ENCODE measurements at places on chromosomes 12 and 14. TPM values are rescaled to one million over a fixed set of nuclear protein-coding genes. Genes with fewer than 3 reads are reported as not detected.

DNA sequence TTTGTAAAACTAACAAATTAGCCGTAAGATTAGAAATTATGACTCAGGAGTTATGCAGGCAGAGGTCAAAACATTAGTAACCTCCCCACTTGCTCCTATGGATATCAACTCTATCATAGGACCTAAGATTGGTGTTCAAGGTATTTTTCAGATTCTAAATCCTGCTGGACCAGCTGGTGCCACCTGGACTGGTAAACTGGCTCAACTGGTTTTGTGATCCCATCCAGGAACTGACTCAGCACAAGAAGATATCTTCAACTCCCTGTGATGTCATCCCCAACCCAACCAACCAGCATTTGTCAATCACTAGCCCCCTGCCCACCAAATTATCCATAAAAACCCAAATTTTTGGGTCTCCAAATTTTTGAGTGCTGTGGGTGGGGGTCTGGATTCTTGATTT lies 98.1 kb upstream of the OR4E1 start:
- no peak for DNase-seq

DNA sequence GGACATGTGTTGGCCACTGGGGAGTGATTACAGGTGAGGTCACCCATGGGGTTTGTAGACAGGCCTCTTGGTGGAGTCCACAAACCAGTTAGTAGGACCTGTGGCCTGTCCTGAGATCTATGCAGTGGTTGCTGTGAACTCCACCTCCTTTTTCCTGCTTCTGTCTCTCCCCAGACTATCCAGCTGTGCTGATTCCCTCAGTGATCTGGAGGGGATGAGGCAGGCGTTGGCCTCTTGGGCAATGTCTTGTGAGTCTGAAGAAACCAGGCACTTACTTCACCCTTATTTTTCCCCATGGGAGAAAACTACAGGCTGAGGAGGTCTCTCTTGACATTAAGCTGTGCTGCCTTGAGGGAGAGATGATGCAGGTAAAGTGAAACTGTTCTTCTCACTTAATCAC lies 257.2 kb upstream of the PRICKLE1 start:
- DNase-seq = no peak

DNA sequence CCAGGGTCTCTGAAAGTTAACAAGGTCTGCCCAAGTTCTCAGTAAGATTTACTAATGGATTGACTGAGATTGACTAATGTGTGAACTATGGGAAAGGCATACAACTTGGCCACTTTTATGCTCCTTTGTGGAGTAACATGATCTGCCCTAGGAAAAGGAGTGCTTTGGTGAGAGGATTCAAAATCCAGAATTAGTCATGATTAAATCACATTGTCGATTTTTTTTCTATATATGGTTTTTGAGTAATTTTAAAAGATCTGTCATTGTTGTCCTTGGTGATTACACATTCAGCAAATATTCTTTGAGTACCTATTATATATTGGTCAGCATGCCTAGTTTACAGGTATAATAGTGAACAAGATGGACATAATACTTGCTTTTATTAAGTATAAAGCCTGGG lies 147.7 kb upstream of the SYT10 start:
- no peak for DNase-seq

DNA sequence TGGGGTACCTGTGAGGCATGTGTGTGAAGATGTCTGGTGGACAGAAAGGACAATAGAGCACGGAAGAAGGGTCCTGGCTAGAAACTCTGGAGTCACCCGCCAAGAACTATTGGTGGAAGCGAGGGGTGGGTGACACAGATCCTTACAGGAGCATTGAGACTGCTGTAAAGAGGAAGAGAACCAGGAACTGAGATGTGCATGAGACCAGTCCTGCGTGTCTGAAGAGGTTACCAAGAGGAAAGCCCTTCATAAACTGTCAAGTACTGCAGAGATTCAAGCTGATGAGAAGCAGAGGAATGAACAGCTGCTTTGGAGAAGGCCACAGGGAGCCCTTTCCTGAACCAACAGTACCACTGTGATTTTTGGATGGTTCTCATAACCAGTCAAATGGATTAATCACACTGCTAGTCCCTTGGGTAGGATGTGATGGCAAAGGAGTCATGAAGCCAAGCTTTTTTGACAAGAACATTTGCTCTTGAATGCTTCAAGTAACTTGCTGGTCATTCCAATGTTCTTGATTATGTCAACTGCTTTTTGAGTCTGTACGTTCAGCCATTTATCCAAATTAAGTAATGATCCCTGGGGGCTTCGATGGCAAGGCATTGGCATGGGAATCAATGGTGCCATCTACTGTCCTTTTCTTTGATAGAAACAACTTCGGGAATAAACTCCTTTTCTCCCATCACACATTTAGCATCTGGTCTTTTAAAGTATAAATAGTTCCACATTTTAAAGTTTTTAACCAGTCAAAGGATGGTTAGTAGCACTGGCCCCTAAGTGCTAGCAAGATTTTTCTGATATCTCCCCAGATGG lies 42.9 kb downstream of the GPR135 start:
- DNase-seq = no peak

- DNase-seq = no peak
Measured at GRCh38 chr12:2058837-2059236, 6.0 kb downstream of the CACNA1C start.

DNA sequence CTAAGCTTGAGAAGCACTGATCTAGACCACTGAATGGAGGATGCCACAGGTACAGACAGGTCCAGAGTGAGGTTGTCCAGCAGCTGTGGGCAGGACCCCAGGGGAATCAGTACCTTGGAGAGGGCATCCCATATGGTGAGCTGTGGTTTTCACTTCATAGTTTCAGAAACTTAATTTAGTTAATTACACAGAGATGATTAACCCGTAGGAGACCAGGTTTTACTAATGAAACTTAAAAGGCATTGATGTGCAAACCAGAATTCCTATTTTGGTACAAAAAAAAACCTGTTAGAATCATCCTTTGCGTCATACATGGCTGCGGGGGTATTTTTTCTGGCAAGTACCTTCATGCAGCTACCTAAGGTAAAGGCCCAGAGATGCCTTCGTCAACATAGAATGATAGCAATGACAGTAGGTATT lies 159.3 kb downstream of the DACT1 start:
- DNase-seq = no peak

DNA sequence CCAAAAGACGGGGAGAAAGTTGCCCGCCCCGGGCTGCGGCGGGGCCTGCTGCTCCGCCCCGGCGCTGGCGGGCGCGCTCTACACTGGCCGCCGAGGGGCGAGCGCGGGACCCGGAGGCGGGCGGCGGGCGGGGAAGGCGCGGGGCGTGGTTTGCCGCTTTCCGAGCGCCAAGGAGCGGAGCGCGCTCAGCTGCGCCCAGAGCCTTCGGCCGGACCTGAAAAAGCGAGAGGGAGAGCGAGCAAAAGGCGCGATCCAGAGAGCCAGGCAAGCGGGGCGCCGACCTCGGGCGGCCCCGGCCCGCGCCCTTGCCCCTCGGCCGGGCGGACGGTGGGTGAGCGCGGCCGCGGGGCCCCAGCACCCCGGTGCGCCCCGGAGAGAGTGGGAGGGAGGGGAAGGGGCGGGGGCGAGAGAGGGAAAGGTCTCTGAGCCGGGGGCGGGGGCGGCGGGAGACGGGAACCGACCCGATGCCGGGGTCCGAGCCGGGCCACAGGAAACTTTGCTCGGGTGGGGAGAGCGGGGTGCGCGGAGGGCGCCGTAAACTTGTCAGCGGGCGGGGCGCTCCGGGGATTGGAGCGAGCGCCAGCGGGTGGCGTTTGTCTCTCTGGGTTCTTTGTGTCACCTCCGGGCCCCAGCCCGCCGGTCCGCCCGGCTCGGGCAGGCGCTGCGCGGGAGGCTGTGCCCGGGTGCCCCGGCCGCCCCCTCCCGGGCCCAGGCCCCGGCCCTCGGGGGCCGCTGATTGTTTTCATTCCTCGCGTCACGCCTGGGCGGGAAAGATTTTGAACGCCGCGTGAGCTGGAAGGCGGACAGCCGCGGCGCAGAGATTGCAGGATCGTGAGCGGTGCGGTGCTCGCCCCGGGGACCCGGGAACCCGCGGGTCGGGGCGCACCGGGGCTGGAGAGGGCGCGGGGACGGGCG lies at the start of gene SYNE2:
Gene SYNE2, plus strand, starts transcription at position 188 of the 915 bp plus-strand sequence. CDS start 56,145 bp downstream, outside the sequence.
- DNase-seq = peak; percentile 90

DTX1 gene
- total RNA-seq = 3.0 TPM

SLC11A2 gene
- 45.3 TPM for total RNA-seq
